ENCODE measurements at places on chromosomes 4 and X. TPM values are rescaled to one million over a fixed set of nuclear protein-coding genes. Genes with fewer than 3 reads are reported as not detected.

The SCARB2 gene
- 65.3 TPM for total RNA-seq

The ETNPPL gene
- not detected for total RNA-seq

The PAGE4 gene
- not detected for total RNA-seq

The SYTL5 gene
- total RNA-seq: 2.7 TPM

The SLC25A5 gene
- 486 TPM for total RNA-seq

The CORIN gene
- total RNA-seq: 0.05 TPM

The EGF gene
- 0.14 TPM for total RNA-seq

The FAM184B gene
- not detected for total RNA-seq

The H2BW2 gene
- total RNA-seq: not detected

The BEND2 gene
- total RNA-seq: not detected

The NXF2 gene
- total RNA-seq: not detected

The NLRP2B gene
- not detected for total RNA-seq

The ABLIM2 gene
- total RNA-seq: 0.23 TPM

The ADRA2C gene
- total RNA-seq: not detected

The FAM53A gene
- 0.42 TPM for total RNA-seq

The TRIML2 gene
- total RNA-seq: not detected

The SLC25A4 gene
- 20.0 TPM for total RNA-seq

The ANKRD17 gene
- 32.2 TPM for total RNA-seq

The MSX1 gene
- total RNA-seq: 0.14 TPM

Data from airway epithelial cell (primary cell).